ENCODE measurements at places on chromosomes 2 and 18. TPM values are rescaled to one million over a fixed set of nuclear protein-coding genes. Genes with fewer than 3 reads are reported as not detected.

GRCh38 chr2:173831312-173832229 is 133.6 kb downstream of the SP3 start:
- DNase-seq, result no peak

GRCh38 chr2:16035747-16036745 is 95.7 kb downstream of the MYCN start:
- DNase-seq, result no peak

DNA sequence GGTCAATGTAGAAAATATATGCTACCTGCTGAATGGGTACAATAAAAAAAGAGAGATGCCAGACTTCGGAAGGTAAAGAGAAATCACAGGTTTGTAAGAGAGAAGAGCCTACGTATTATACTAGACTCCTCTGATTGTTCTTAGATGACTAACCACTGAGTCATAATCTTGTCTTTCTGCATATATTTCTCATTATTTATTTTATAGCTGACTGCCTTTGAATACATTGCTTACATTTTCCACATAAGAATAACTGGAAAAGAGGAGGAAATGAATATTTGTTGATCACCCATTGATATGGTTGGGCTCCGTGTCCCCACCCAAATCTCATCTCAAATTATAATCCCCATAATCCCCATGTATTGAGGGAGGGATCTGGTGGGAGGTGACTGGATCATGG is 90.3 kb upstream of the RAB27B start:
- no peak for DNase-seq

DNA sequence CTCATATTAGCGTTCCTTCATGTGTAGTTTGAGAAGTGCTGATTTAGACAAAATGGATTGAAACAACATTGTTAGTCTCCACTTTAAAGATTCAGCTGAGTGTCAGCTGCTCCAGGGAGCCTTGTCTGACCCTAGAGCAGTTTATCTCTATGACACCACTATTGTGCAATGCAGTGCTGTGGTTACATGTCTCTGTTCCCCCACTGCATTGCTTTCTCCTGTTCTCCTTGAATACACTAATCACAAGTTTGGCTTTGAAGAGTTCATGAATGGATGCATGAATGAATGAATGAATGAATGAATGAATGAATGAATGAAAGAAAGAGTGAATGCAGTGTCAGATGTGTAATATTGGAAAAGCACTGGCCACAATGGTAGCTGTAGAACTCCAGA is 38.3 kb downstream of the GCG start:
- no peak for DNase-seq

DNA sequence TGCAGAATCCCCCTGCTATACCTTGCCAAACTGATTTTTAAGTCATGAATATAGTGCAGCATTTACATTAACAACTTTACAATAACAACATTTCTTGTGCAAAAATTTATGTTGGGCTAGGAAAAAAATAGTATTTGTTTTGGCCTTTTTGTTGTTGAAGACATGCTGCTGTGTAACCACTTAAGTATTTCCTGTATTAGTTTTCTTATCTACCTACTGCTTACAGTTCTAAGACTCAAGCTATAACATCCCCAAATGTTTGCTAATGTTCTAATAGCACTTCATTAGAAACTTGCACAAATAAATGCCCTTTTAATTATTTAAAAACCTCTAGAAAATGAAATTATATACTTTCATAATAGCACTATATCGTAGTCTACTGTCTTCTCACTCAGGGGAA is 154.3 kb upstream of the DOCK10 start:
- DNase-seq, result no peak

The TMEM18 gene
- total RNA-seq, result 33.2 TPM

The KYNU gene
- 1.5 TPM for total RNA-seq

The ABCG8 gene
- not detected for total RNA-seq

The PAX3 gene
- total RNA-seq, result not detected
